ENCODE measurements at places on chromosomes 7 and 10. TPM values are rescaled to one million over a fixed set of nuclear protein-coding genes. Genes with fewer than 3 reads are reported as not detected.

- no peak overlapping the region for H3K4me3 ChIP-seq
- DNase-seq = no peak
- no peaks in the 10 kb centered on the region for H3K36me3 ChIP-seq
- H3K27me3 ChIP-seq = no peaks in the 10 kb centered on the region
- H3K4me1 ChIP-seq = no peaks in the 10 kb centered on the region
- no peak overlapping the region for H3K27ac ChIP-seq
These were observed 653.6 kb downstream of the REEP3 start for GRCh38 chr10:64174666-64175255.

DNA sequence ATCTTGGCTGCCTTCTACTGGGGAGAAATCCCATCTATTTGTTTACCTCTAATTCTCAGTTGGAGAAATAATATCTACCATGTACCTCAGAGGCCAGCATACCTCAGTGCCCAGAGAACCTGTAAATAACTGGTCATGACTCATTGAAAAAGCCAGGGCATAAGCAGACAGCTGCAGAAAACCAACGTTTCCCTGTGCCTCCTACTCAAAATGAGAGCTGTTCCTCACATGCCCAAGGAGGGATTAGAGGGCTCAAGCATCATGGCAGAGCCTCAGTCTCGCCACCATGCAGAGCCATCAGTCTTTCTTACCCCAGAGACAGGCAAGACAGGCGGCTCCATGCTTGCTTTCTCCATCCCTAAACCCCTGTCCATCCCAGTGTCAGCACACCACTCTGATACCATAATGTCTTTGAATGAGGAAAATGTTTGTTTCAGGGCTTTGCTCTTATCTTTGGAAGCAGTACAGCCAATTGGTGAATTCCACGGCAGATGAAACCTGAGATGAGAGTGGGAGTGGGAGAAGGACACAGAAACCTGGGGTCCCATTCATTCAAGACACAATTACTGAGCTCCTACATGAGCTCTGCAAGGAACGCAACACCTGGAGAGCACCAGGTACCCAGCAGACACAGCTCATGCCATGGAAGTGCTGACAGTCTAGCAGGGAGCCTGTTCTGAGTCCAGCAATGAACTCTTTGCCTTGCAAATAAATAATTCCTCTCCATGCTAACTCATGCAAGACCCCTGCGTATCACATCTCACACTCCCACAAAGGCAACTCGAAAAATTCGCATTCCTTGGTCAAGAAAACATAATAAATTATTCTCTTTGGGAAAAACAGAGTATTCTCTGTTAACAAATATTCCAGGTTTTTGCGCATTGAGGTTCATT is 21.1 kb downstream of the PON1 start:
- H3K4me3 ChIP-seq = no peak overlapping the region
- no peak overlapping the region for H3K27ac ChIP-seq
- H3K27me3 ChIP-seq = peaks cover 16% of the 10 kb centered on the region

DNA sequence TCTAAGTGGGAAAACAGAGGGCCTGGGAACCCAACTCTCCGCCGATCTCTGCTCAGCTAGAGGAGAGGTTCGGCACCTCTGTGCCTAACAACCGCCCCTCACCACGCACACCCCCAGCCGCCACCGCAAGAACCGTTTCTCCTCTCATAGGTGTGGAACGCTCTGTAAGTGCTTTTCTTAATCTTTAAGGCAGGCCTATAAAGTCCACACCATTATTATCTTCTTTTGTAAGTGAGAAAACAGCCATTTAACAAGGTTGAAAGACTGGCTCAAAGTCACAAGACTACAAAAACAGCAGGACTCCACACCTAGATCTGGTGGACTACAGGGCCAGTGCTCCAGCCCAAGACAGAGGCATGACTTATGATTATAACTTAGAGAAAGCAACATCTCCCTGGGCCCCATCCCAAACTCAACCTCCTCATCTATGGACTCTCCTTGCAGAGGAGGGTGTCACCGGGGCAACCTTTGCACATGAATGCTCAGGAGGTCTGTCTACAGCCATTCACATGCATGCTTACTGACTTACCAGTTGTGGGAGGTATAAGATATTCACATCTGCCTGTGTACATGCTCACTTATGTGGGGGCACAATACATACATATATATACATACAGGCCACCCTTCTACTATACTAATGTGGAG is 7.9 kb upstream of the NKX2-3 start:
- H3K36me3 ChIP-seq = no peaks in the 10 kb centered on the region
- no peak overlapping the region for H3K27ac ChIP-seq
- H3K4me1 ChIP-seq = peaks cover 14% of the 10 kb centered on the region
- DNase-seq = no peak

- no peak overlapping the region for H3K27ac ChIP-seq
- DNase-seq = peak; percentile 17
- no peak overlapping the region for H3K4me3 ChIP-seq
- no peaks in the 10 kb centered on the region for H3K36me3 ChIP-seq
These were observed 329.0 kb downstream of the RNLS start for GRCh38 chr10:88254091-88254490.

DNA sequence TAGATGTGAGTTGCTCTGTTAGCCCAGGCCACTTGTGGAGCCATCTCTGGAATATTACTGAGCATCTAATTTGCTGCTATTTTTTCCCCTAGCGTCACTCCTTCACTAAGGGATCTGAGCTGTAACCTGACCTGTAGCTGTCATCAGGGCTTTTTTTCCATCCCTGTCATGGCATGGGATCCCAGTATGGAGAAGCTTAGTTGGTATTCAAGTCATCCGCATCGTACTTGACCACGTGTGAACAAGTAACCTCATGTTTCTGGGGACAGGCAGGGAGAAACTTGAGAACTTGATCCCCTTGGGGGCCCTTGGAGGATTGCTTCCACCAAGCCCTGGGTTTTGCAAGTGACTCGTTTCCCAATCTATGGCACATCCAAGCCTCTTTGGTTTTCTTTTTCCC is 474.4 kb upstream of the GALNT17 start:
- peaks cover 18% of the 10 kb centered on the region for H3K4me1 ChIP-seq
- DNase-seq = no peak
- H3K27me3 ChIP-seq = no peaks in the 10 kb centered on the region
- no peak overlapping the region for H3K4me3 ChIP-seq

DNA sequence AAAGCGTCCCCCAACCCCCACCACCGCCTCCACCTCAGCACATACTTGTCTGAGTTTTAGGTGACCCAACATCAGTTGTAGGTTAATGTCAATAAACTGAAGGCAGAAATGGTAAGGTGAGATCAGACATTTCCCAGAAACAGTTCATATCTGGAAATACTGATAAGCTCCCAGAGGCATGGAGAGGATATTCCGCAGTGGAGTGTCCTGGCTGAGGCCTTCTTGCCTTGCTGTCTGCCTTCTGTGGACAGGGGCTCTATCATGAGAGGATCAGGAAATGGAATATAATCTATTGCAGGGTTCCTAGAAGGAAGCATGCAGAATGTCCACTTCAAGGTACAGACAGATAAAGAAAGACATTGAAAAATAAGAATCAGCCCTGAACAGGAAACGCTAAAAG is 473.3 kb upstream of the MKI67 start:
- H3K4me3 ChIP-seq = no peak overlapping the region
- H3K27ac ChIP-seq = no peak overlapping the region
- DNase-seq = no peak
- no peaks in the 10 kb centered on the region for H3K36me3 ChIP-seq

- DNase-seq = peak; percentile 13
- no peak overlapping the region for H3K27ac ChIP-seq
- H3K36me3 ChIP-seq = no peaks in the 10 kb centered on the region
- H3K4me1 ChIP-seq = peaks cover 9% of the 10 kb centered on the region
- no peaks in the 10 kb centered on the region for H3K27me3 ChIP-seq
These were observed 76.2 kb upstream of the KIF5B start for GRCh38 chr10:32132357-32132946.

- H3K27ac ChIP-seq = no peak overlapping the region
- H3K4me1 ChIP-seq = peaks cover 5% of the 10 kb centered on the region
- H3K36me3 ChIP-seq = no peaks in the 10 kb centered on the region
- no peak overlapping the region for H3K4me3 ChIP-seq
These were observed 253.6 kb downstream of the KCNMA1 start for GRCh38 chr10:77383861-77384553.

DNA sequence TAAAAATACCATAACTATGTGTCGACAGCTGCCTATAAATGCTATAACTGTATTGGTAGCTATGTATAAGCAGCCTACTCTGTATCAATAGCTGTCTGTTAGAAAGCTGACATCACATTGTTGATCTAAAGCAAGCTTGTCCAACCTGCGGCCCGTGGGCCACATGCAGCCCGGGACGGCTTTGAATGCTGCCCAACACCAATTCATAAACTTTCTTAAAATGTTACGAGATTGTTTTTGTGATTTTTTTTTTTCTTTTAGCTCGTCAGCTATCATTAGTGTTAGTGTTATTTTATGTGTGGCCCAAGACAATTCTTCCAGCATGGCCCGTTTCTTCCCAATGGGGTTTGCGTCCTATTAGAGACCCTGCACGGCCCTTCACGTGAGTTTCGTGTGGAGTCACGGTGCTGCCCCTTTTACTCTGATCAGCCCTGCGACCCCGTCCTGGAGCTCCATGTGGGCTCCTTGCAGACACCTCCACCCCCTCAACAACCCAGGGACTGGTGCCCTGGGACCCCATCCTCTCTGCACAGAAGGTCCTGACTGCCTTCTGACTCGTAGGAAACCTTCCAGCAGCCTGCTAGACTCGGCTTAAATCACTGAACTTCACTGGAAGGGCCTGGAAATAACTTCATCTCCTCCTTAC is 4.5 kb upstream of the PRKAR1B start:
- no peaks in the 10 kb centered on the region for H3K27me3 ChIP-seq
- H3K4me1 ChIP-seq = peaks cover 12% of the 10 kb centered on the region
- no peak overlapping the region for H3K4me3 ChIP-seq
- peaks cover 15% of the 10 kb centered on the region for H3K36me3 ChIP-seq

- H3K27me3 ChIP-seq = no peaks in the 10 kb centered on the region
- H3K36me3 ChIP-seq = no peaks in the 10 kb centered on the region
- H3K4me3 ChIP-seq = peak overlapping the region; percentile 68
These were observed 25.5 kb upstream of the INMT start for GRCh38 chr7:30726296-30727006.

DNA sequence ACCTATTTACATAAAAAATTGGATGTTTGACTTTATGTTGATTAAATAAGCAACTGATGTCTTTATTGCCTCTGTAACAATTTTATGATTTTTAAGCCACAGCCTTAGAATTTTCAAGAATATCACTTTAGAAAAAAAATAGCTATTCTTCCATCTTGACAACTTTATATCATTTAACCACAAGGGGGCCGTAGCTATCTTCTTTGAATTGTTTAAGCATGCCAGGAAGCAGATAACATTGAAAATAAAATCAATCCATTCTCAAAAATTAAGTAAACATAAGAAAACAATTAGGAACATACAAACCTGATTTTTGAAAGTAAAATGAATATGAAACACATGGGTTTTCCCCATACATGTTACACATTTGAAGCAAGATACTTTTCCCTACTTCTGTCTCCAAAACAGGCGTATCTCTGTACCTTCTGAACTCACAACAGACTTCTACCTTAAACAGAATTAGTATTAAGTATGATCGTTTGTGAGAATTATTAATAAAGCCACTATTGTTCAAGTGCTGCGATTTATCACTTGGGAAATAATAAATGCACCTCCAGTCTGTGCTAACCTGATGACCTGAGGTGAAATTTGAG is 209.0 kb downstream of the CACNA2D1 start:
- no peaks in the 10 kb centered on the region for H3K4me1 ChIP-seq
- H3K27ac ChIP-seq = no peak overlapping the region
- no peaks in the 10 kb centered on the region for H3K27me3 ChIP-seq
- DNase-seq = no peak
- H3K4me3 ChIP-seq = no peak overlapping the region

DNA sequence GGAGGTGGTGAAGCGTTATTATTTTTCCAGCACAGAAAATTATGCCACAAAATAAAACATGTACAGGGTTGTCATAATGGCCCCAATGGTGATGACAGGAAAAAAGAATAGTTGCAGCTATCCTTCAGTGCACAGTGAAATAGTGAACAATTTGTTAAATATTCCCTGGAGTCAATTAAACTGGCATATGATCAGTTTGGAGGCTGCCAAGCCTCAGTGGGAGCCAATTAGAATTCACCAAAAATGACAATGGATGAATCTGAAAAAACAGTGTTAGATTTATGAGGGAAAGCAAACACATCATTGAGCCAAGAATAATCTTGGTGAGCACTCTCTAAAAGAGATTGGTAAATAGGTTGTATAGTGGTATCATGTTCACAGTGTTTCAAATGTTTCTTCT is 146.3 kb downstream of the OTUD1 start:
- H3K27me3 ChIP-seq = no peaks in the 10 kb centered on the region
- H3K36me3 ChIP-seq = no peaks in the 10 kb centered on the region
- H3K27ac ChIP-seq = no peak overlapping the region
- H3K4me1 ChIP-seq = no peaks in the 10 kb centered on the region

DNA sequence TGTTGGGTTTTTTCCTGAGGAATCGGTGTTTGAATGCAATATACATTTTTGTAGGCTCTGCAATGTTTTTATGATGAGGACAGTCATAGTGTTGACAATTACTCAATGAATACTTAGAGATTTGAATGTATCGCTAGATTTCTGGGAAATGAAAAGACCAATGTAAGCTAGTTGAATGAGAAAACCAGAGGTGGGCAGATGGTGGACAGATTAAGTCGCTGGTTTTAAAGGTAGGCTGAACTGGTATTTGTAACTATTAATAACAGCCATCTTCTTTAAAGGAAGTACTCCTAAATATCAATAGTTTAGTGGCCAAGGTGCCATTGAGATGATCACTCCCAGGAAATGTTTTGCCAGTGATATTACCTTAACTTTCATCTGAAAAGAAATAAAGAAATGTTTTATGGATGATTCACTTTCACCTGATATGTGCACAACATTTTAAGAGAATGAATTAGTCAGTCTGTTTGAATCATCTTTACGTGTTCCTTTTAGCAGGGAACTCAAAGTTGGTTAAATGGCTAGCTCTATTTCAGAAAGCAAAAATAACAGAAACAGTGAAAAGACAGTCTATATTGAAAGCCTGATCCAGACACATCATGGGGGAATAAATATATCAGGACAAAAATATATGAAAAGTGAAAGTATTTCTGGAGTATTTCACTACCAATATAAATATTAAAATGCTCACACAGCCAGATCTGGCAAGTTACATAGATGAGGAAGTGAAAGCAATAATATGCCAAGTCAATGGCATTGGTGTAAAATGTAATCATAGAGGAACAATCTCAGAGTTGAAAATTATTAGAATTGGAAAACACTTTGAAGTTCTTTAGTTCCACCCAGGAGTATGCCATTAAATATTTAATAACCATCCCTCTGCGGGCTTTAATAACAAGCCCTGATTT is 20.7 kb downstream of the MET start:
- peaks cover 2% of the 10 kb centered on the region for H3K4me1 ChIP-seq
- DNase-seq = no peak
- H3K4me3 ChIP-seq = no peak overlapping the region
- H3K27ac ChIP-seq = no peak overlapping the region
- H3K27me3 ChIP-seq = peaks cover 7% of the 10 kb centered on the region

- H3K4me3 ChIP-seq = no peak overlapping the region
- no peak for DNase-seq
- H3K4me1 ChIP-seq = peaks cover 37% of the 10 kb centered on the region
These were observed 8.2 kb downstream of the CCSER2 start for GRCh38 chr10:84336406-84337090.

GRCh38 chr7:151930695-151931094 is 25.6 kb upstream of the GALNTL5 start:
- no peak overlapping the region for H3K27ac ChIP-seq
- peaks cover 13% of the 10 kb centered on the region for H3K4me1 ChIP-seq
- no peaks in the 10 kb centered on the region for H3K27me3 ChIP-seq
- no peak for DNase-seq

ELAPOR2 gene
- 3.9 TPM for total RNA-seq

NEURL1 gene
- 2.4 TPM for total RNA-seq

HOXA10 gene
- not detected for total RNA-seq

NPSR1 gene
- total RNA-seq = not detected

Measured in activated CD4-positive, alpha-beta T cell treated with anti-CD3 and anti-CD28 coated beads for 36 hours (primary cell).